Effector memory CD8-positive, alpha-beta T cell (primary cell): ENCODE measurements at places on chromosomes 1 and 21.

DNA sequence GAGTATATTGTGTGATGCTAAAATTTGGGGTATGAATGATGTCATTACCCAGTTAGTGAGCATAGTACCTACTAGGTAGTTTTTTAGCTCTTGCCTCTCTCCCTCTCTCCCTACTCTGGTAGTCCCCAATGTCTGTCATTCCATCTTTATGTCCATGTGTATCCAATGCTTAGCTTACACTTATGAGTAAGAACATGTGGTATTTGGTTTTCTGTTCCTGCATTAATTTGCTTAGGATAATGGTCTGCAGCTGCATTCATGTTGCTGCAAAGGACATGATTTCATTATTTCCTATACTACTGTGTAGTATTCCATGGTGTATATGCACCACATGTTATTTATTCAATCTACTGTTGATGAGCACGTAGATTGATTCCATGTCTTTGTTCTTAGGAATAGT lies 54.4 kb upstream of the NEGR1 start:
- no peaks in the 10 kb centered on the region for H3K36me3 ChIP-seq
- no peaks in the 10 kb centered on the region for H3K27me3 ChIP-seq
- no peaks in the 10 kb centered on the region for H3K4me1 ChIP-seq
- no peak overlapping the region for H3K27ac ChIP-seq
- H3K4me3 ChIP-seq = no peak overlapping the region
- DNase-seq = no peak

DNA sequence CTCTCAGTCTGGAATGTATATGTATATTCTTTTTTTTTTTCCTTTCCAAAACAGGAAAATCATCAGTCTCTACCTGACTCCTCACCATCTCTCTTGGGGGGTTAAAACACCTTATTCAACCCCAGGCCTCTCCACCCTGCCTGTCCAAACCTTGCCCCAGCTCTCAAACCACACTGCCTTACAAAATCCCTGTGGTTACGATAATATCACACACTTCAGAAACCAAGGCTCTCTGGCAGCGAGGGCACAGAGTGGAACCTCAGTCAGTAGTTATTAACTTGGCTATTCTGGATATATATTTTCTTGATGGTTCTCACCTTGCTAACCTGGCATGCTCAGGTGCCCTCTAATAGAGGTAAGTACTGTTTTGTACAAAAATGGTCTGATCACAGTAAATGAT lies 24.7 kb downstream of the KIAA0040 start:
- H3K4me3 ChIP-seq = no peak overlapping the region
- DNase-seq = no peak
- H3K27ac ChIP-seq = peak overlapping the region; percentile 89
- H3K36me3 ChIP-seq = peaks cover 37% of the 10 kb centered on the region

DNA sequence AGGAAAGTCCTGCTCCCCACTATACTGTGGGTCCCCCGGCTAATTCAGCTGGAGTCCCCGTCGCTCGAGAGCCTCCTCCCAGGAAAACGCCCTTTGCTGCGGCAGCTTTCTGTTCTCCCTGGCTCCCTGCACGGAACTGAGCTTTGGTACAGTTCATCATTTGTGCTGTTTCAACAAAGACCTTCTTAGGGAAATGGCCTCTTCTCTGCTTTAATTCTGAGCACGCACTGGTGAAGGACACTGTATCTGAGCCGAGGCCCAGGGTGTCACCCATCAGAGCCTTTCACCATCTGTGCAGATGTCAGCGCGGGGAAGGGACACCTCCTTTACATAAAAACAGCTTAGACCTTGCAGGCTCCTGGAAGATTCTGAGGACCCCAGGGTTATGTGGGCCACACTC lies 13.5 kb upstream of the PEX10 start:
- no peak for DNase-seq
- no peaks in the 10 kb centered on the region for H3K36me3 ChIP-seq
- no peak overlapping the region for H3K27ac ChIP-seq
- peaks cover 5% of the 10 kb centered on the region for H3K4me1 ChIP-seq

- H3K27ac ChIP-seq = no peak overlapping the region
- no peaks in the 10 kb centered on the region for H3K27me3 ChIP-seq
- no peak overlapping the region for H3K4me3 ChIP-seq
- peaks cover 92% of the 10 kb centered on the region for H3K36me3 ChIP-seq
- no peak for DNase-seq
Measured at GRCh38 chr1:154595621-154596020, 12.4 kb downstream of the ADAR start.

DNA sequence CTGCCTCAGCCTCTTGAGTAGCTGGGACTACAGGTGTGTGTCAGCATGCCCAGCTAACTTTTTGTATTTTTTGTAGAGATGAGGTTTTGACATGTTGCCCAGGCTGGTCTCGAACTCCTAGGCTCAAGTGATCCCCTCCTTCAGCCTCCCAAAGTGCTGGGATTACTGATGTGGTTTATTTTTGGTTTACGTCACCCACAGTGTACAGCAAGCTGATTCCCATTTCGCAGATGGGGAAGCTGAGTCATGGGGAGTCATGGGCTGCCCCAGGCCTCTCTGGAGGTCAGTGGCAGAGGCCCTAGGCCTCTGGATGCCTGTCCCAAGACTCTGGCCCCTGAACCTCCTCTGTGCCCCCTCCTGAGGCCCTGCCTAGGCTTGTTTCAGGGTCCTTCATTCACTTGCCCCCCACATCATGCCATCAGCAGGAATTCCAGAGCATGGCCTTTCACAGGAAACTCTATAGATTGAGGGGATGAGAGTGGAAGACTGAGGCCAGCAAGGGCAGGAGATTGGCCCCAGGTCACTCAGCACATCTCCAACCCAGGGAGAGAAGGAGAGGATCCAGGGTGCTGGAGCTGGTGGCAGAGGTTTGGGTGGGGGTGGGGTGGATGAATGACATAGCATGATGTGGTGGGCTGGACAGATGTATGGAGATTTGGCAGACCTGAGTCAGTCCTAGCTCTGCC lies 266.0 kb downstream of the PTPRU start:
- no peak overlapping the region for H3K4me3 ChIP-seq
- no peaks in the 10 kb centered on the region for H3K4me1 ChIP-seq
- H3K27ac ChIP-seq = no peak overlapping the region
- no peak for DNase-seq
- no peaks in the 10 kb centered on the region for H3K36me3 ChIP-seq
- peaks cover 70% of the 10 kb centered on the region for H3K27me3 ChIP-seq

DNA sequence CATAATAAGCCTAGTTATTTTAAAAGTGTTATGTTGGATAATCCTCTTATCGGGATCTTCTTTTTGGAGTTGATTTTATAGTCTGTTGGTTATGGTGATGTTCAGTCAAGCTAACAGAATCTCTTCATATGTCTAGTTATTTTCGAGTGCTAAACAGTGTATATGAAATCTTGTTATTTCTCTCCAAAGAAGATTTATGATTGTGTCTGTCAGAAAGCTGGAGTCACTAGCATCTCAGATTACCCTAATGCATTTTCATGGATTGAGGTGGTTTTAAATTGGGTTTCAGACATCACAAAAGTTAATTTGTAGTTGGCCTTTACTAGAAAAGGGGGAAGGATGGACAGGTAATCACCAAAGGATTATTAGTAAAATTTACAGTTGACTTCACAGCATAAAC lies 13.3 kb downstream of the MAEL start:
- H3K4me1 ChIP-seq = no peaks in the 10 kb centered on the region
- no peak overlapping the region for H3K27ac ChIP-seq
- H3K27me3 ChIP-seq = peaks cover 38% of the 10 kb centered on the region
- no peak for DNase-seq
- H3K4me3 ChIP-seq = no peak overlapping the region
- H3K36me3 ChIP-seq = no peaks in the 10 kb centered on the region

DNA sequence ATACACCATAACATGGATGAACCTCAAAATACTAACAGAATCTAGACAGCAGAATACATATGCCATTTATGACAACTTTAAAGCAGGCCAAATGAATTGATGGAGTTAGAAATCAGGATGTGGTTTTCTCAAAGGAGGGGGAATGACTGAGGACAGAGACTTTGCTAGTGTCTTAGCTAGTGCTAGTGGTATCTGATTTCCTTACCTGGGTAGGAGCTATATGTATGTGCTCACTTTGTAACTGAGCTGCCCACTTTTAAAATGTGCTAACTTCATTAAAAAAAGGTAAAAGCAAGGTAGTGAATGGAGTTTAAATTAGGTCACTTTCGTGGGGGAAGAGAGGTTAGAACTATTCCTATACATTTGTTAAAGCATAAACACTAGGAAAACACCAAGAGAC lies 2.6 kb downstream of the GTF2B start:
- peak overlapping the region; percentile 52 for H3K4me3 ChIP-seq
- peaks cover 65% of the 10 kb centered on the region for H3K36me3 ChIP-seq
- no peaks in the 10 kb centered on the region for H3K27me3 ChIP-seq
- H3K4me1 ChIP-seq = peaks cover 33% of the 10 kb centered on the region
